NCI-H1048 (cell line): ENCODE measurements at places on chromosomes 3 and 15.

GRCh38 chr3:166456286-166456685 lies 619.1 kb upstream of the BCHE start:
- DNase-seq: no peak

- DNase-seq: no peak
These were observed 106.5 kb upstream of the CTNNB1 start for GRCh38 chr3:41092844-41093243.

- DNase-seq: no peak
These were observed 17.9 kb downstream of the SERP1 start for GRCh38 chr3:150528354-150528797.

DNA sequence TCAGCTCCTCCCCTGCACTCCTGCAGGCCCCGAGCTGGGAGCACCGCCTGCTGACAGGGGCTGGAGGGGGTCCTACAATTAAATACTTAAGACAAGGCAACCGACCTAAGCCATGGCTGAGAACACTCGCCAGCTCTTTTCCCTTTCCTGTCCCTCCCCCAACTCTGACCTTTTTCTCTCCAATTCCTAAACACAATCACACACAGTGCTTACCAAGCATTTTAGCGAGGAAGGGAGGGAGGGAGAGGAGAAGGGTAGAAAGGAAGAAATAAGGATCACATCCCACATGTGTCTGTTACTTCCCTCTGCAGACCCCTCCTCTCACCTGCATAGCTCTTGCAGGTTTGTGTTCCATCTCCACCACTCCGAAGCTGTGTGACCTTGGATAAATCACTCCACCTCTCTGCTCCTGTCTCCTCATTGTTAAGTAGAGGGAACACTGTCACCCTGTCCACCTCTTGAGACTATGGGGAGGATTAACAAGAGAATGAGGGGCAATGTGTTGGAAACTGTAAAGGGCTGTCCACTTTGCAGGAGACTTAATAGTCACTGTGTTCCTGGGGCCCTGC lies 63.6 kb downstream of the CYP11A1 start:
- no peak for DNase-seq

DNA sequence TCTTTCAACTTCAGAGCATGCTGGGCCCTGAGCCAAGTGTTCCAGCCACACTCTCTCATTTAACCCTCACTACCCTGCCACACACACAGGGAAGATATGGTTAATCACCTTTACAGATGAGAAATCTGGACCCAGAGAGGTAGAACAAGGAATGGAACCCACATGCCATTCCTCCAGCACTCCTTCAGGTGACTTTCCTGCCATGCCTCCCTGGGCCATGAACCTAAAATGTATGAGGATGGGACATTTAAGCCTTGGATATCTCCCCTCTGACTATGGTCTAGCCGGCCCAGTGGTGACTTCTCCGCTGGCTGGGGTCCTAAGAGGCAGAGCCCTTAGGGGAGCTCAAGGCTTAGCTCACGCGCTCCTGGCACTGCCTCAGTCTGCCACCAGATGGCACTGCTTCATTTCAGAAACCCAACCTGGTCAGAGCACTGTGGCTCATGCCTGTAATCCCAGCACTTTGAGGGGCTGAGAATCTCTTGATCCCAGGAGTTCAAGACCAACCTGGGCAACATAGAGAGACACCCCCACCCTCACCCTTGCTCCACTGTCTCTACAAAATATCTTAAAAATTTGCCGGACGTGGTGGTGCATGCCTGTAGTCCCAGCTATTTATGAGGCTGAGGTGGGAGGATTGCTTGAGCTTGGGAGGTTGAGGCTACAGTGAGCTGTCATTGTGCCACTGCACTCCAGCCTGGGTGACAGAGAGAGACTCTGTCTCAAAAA lies 2.2 kb upstream of the DCAF1 start:
- DNase-seq: peak; percentile 3

DNA sequence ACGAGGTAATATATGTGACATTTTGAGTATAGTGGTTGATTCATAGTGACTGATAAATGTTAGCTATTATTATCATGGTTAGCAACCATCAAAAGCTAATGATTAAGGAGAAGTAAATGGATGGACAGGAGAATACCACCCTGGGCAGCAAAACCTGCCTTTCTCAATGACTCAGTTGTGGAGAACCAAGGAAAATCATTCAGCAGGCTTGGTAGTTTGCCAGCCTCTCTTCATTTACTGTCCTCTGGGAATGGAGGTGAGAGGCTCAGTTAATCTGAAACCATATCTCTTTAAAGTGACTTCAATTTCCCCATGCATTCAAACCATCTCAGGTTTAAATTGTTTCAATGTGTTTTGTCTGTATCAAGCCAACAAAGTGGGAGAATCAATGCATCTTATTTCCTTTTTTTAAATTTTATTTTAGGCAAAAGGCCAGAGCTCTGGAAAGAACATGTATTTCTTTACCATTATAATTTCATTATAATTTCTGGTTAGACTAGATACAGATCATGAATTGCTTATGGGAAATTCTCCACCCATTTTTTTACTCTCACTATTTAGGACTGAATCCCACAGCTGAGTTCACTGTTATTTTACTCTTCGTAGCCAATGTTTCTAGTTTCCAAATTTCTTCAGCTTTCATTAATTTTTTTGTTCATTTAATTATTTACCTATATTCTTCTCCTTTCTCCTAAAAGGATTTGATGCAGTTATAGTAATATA lies 2.7 kb downstream of the TM4SF18 start:
- DNase-seq: no peak

- DNase-seq: no peak
These were observed 63.5 kb downstream of the FEM1B start for GRCh38 chr15:68340726-68341671.

GRCh38 chr3:117926819-117927218 lies 1107.8 kb downstream of the IGSF11 start:
- no peak for DNase-seq

DNA sequence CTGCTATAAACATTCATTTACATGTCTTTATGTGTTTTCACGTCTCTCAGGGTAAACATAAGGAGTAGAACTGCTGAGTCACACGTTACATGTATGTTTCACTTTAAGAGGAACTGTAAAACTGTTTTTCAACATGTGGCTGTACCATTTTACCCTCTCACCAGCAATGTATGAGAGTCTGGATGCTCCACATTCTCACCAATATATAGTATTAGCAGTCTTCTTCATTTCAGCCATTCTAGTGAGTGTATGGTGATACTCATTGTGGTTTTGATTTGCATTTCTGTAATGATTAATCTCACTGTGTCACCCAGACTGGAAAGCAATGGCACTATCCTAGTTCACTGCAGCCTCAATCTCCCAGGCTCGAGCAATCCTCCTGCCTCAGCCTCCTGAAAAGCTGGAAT lies 37.1 kb downstream of the PHC3 start:
- no peak for DNase-seq

- no peak for DNase-seq
These were observed 111.3 kb downstream of the GBE1 start for GRCh38 chr3:81650187-81650586.

- no peak for DNase-seq
These were observed 59.9 kb downstream of the GALK2 start for GRCh38 chr15:49229922-49230321.

- peak; percentile 57 for DNase-seq
These were observed 159.0 kb upstream of the IL12A start for GRCh38 chr3:159829539-159830227.

GRCh38 chr15:31974154-31974794 lies 56.0 kb upstream of the CHRNA7 start:
- no peak for DNase-seq

DNA sequence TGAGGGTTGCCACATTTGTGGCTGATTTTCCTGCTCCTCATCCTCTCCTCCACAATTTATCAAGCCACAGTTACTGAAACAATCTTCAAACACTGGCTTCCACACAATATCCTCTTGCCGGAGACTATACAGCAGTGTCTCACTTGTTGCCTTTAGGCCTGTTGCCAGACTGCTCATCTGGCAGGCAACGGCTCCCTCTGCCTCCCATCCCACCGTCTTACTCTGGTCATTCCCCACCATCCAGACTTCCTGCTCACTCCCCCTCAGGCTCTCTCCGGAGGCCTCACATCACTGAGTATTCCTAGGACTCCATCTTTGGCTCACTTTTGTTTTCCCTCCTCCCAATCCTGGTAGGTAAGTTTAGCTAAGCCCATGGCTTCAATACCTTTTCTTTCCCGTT lies 301.9 kb downstream of the IL20RB start:
- no peak for DNase-seq

GRCh38 chr15:77243135-77243534 lies 172.2 kb upstream of the TSPAN3 start:
- DNase-seq: peak; percentile 50

- DNase-seq: peak; percentile 37
These were observed 46.8 kb downstream of the EOMES start for GRCh38 chr3:27675287-27675686.

DNA sequence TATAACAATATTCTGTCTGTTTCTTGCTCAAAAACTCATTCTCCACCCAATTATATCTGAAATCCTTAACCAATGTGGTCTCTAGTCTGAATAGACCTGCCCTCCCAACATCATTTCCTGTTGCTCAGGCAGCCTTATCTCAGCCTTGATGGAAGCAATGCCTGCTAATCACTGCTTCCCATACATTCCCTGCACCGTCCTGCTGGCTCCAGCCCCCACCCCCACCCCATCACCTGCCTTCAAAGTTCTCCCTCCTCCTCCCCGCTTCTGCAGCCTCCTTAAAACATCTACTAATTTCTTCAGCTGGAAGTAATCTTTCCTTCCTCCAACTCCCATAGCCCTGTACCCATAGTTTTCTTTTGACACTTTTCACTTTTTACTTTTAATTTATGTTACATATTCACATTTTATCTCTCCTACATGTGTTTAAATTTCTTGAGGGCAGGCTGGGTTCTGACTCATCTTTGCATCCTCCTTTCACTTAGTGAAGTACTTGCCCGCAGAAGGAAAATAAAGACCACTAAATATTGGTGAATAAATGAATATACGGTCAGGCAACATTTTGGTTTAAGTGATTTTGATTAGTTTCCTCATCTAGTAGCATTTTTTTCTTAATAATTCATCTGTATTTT lies 98.2 kb downstream of the MEIS2 start:
- DNase-seq: no peak

GRCh38 chr3:51379301-51379700 lies 5.8 kb upstream of the MANF start:
- DNase-seq: no peak
